Activated T-cell treated with anti-CD3 and anti-CD28 coated beads, Interleukin-2, amount 50 U/mL, for 72 hours (primary cell): ENCODE measurements at places on chromosomes 11 and 22.

DNA sequence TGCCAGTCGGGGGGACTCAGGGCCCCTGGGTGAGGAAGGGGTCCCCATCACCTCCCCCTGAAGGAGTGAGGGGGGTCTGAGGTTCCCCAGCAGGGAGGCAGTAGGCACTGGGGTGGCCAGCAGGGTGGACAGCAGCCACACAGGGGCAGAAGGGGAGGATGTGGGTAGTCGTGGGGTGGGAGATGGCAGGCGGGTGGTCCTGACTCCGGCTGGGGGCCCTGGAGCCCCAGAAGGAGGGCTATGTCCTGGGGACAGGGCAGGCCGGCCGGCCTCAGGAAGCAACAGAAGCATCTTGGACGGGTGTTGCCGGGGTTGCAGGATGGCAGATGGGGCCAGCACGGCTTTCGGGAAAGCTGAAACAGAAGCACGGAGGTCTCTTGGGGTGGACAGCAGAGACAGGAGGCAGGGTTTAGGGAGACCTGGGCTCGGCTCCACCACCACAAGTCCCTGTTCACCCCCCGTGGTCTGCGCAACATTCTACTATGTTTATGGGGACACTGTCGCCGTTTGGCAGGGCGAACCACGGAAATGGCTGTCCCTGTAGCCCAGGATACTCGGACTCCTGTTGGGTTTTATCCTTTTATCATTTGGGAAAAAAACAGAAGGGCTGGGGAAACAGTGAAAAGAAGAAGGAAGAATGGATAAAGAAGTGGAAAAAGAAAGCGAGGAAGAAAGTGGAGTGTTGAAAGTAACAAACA, 14.1 kb downstream of the VWCE start:
- no peak for DNase-seq

DNA sequence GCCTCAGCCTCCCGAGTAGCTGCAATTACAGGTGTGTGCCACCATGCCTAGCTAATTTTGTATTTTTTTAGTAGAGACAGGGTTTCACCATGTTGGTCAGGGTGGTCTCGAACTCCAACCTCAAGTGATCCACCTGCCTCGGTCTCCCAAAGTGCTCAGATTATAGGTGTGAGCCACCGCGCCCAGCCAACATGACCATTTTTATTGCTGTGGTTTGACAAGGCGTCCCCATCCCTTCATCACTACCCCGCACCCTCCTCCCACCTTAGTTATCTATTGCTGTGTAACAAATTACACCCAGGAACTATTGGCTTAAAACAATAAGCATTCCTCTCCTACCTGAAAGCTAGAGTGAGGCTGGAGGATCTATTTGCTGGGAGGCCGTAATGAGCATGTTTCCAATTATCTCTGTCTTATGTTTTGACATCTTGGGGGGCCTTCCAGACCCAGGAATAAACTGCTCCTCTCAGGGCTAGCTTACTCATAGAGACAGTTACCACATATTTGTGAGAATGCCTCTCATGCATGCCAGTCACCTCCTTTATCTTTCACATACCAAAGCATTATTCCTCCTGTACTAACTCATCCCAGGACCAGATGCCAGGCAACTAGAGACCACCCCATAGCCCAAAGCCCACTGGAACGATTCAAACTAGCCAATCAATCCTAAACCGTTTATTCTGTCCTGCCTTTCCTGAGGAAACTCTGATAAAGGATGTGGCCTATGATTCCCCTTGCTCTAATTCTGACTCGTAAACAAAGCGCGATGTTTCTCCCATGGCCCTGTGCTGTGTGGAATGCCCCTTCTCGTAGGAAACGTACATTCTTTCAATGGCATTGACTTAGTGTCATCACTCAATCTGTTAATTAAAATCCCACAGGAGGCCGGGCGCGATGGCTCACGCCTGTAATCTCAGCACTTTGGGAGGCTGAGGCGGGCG, 19.4 kb downstream of the SNU13 start:
- DNase-seq = no peak

GRCh38 chr11:112759418-112759817, 201.8 kb upstream of the NCAM1 start:
- DNase-seq = no peak

DNA sequence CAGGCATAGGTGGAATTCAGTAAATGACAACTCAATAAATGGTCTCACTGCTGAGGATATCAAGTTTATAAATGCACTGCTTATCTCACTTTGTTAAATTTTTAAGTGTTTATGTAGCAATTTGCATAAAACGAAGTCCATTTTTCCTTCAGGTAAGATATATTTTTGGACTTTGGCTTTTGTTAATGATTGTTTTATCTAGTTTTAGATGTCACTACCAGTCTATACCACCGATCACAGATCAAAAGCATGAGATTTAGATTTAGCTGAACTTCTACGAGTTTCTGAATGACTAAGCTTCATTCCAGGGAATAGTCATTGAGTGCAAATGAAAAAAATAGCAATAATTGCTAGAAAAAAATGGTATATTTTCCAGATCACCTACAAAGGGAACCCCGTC, 12.8 kb upstream of the SLC5A12 start:
- no peak for DNase-seq

DNA sequence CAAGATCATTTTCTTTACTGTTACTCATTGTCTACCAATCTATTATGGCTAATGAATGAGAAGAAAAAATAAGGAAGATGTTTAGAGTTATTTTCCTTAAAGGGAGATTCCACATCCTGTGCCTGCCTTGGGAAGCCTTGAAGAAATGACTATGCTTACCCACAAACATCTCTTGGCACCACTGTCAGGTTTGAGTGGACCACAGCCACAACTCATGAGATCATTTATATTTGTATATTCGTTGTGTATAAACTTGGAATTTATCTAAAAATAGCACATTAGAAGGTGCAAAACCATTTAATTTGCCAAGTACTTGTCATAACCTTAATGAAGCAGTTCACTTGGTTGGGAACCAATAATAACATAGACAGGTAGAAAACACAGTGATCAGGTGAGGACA, 740.8 kb downstream of the DLG2 start:
- no peak for DNase-seq

DNA sequence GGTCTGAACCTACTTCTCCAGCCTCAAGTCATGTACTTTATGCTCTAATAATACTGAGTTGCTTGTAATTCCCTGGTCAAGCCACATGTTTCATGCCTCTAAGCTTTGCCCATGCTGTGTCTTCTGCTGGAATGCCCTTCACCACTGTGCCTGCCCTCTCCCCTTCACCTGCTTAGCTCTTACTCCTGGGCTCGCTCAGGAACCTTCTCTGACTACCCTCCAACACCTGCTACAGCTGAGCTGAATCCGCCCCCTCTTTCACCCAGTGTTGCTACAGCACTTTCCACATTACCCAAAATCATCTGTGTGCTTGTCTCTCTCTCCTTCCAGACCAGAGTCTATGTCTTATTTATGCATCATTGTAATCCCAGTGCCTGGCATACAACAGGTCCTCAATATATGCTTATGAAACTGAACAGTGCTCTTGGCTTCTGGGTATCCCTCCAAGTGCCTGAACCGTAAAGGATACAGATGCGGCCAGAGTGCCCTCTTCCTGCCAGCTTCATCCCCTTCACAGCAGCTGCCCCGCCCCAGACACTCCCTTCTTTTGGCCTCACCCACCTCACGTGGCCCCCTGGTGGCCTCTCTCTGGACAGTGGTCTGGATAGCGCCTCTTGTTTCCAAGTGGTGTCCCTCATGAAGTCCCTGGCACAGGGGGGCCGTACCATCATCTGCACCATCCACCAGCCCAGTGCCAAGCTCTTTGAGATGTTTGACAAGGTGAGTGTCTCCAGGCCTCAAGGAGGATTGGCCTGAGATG, 7.1 kb downstream of the ABCG4 start:
- peak; percentile 25 for DNase-seq

DNA sequence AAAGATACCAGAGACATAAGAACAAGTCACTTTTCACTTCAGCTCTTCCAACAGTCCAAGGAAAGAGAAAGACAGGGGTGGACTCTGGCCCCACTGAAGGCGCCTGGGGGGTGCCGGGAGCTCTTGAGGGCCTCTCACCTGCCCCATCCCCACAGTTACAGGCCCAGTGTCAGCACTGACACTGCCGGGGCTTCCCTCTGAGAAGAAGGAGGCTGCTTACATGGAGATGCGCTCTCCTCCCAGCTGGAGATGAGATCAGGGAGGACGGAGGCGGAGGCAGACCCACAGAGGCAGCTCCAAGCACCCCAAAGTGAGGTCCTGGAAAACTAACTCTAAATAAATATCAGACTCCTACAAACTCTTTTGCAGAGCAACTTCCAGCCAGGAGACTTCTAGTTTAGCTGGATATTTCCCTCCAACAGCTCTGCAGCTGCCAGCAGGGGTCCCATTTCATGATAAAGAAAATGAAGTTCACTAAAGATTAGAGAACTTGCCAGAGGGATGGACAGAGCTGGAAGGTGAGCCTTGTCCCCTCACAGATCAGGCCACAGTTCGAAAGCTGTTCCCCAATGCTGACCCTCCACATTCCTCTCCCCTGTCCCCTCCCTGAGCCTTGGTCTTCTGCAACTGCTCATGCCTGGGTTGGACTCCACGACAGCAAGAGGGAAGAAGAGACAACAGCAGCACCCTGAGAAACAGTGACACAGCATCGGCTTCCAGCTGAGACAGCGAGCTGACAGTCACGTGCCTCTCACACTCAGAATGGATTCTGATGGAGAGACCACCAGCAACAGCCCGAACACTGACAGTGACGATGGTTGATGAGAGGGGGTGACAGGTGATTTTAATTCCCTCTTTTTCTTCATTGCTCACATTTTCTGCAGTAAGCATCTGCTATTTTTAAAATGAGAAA, 5.8 kb downstream of the CARS1 start:
- DNase-seq = no peak

DNA sequence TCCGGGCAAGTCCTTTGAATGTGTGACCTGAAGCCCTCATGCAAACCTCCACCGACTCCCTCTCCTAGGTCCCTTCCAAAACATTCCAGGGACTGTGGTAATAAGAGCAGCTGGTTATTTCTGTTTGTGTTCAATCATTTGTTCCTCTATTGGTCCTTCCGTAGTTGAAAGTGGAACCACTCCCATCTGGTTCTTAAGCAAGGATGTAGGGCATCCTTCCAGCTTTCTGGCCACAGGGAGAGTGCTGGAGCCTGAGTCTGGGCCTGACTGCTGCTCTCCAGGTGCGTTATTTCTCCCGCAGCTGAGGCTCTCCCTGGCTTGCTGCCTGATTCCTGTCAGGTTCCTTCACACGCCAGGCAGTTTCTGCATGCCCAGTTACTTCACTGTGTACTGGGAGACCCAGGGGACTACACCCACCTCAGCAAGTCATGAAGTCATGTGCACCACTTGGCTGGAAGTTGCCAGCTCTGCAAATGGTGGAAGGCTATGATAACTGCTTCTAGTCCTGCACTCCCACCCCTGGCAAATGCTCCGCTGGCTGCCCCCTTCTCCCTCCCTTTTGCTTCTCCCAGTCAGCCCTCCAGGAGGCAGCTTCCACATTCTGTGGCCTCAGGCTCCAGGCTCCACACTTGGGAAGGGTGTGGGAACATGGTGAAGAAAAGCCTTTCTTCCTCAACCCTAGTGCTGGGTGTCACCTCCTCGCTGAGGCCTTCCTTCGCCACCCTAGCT, 4.0 kb upstream of the ALX4 start:
- no peak for DNase-seq

GRCh38 chr11:75291741-75292140, 51.2 kb downstream of the TPBGL start:
- DNase-seq = no peak

GRCh38 chr11:111631666-111632039, 29.4 kb downstream of the SIK2 start:
- DNase-seq = peak; percentile 1

GRCh38 chr11:18748766-18749365, 22.9 kb upstream of the IGSF22 start:
- DNase-seq = no peak

- DNase-seq = no peak
Observed at GRCh38 chr11:115390441-115390840, 113.8 kb downstream of the CADM1 start.

DNA sequence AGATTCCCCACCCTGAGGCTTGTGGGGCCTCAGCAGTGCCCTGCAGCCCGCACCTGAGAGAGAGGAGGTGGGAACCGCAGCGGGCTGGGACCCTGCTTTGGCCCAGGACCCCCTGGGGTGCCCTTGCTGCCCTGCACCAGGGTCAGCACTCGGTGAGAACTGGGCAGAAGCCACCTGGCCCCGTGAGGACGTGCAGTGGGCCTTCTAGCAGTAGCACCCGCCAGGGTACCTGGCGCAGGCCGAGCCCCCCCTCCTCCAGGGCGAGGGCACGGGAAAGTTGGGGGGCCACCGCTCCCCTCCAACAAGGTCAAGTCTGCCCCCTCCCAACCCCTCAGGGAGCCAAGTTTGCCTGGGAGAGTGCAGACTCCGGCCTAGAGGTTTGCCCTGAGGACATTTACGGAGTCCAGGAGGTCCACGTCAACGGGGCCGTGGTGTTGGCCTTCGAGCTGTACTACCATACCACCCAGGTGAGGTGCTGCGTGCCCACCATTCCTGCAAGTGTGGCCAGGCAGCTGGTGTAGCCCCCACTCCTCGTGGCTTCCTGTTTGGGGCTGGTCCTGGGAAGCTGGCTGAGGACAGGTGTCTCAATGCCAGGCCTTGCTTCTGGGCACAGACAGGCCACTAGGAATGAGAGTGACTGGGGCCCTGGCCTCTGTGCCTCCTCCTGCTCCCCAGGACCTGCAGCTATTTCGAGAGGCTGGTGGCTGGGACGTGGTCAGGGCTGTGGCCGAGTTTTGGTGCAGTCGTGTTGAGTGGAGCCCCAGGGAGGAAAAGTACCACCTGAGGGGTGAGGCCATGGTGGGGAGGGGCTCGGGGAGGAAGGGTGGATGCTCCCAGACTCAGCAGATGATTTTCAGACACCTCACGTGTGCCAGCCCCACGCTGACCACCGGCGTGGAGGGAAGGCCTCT, 3.5 kb downstream of the PGGHG start:
- DNase-seq = no peak

- DNase-seq = no peak
Observed at GRCh38 chr11:19511413-19512183, 201.0 kb upstream of the NAV2 start.

- no peak for DNase-seq
Observed at GRCh38 chr11:9827708-9828107, 163.8 kb downstream of the SWAP70 start.

GRCh38 chr11:131138731-131139130, 222.5 kb upstream of the SNX19 start:
- no peak for DNase-seq

DNA sequence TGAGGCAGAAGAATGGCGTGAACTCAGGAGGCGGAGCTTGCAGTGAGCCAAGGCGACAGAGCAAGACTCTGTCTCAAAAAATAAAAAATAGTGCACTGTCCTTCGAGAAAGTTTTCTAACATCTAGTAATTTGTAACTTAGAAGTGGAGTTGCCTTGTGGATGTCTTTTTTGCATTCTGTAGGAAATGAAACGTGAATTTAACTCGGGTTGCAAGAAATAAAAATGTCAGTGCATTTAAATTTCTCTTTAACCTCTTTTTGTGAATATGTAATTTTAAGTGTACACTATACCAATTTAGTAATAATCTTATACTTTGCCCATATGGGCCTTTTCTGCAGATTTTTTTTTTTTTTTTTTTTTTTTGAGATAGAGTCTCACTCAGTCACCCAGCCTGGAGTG, 26.2 kb upstream of the CRKL start:
- DNase-seq = no peak

- no peak for DNase-seq
Observed at GRCh38 chr11:77083566-77084245, 16.9 kb downstream of the CAPN5 start.

- no peak for DNase-seq
Observed at GRCh38 chr11:76756341-76756741, 26.8 kb upstream of the TSKU start.
